Left lung (tissue), 14 donors: ENCODE measurements at places on chromosomes 6 and 20. TPM values are rescaled to one million over a fixed set of nuclear protein-coding genes. Genes with fewer than 3 reads are reported as not detected.
A peak's percentile ranks its signal among the peaks of the same experiment; 100 is the strongest.

The CAPN11 gene
- polyA plus RNA-seq, result 0.28 TPM

The C20orf202 gene
- polyA plus RNA-seq, result 1.6 TPM

The ADGB gene
- 3.8 TPM for polyA plus RNA-seq

DNA sequence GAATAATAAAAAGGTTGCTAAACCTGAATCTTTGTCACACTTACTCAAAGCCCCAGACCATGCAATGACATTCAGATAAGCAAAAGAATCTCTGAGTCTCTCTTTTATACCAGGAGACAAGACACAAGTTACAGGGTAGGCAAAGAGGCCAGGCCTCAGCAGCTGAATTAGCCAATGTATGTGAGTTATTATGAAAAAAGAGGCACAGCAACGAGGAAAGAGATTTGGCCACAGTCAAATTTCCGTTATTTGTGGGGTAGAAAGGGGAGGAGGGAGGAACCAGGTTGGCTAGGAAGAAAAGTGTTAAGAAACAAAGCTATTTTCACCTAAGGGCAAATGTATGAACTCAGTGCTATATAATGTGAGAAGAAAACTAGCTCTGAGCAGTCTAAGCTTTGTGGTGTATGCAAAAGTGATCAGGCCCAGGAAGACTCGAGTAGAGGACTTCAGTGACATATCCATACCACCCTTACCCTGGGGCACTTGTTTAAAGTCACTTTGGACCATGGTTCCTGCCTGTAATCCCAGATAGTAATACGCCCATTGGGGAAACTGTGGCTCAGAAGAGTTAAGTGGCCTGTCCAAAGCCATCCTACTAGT is 19.1 kb downstream of the IPCEF1 start:
- H3K4me3 ChIP-seq, result no peak overlapping the region
- H3K36me3 ChIP-seq, result no peaks in the 10 kb centered on the region
- no peak for DNase-seq
- H3K27ac ChIP-seq, result peak overlapping the region; percentile 55
- no peaks in the 10 kb centered on the region for H3K27me3 ChIP-seq

GRCh38 chr6:44504301-44504791 is 116.8 kb downstream of the CDC5L start:
- no peaks in the 10 kb centered on the region for H3K4me1 ChIP-seq
- no peaks in the 10 kb centered on the region for H3K36me3 ChIP-seq
- H3K4me3 ChIP-seq, result no peak overlapping the region
- DNase-seq, result no peak
- no peaks in the 10 kb centered on the region for H3K27me3 ChIP-seq

DNA sequence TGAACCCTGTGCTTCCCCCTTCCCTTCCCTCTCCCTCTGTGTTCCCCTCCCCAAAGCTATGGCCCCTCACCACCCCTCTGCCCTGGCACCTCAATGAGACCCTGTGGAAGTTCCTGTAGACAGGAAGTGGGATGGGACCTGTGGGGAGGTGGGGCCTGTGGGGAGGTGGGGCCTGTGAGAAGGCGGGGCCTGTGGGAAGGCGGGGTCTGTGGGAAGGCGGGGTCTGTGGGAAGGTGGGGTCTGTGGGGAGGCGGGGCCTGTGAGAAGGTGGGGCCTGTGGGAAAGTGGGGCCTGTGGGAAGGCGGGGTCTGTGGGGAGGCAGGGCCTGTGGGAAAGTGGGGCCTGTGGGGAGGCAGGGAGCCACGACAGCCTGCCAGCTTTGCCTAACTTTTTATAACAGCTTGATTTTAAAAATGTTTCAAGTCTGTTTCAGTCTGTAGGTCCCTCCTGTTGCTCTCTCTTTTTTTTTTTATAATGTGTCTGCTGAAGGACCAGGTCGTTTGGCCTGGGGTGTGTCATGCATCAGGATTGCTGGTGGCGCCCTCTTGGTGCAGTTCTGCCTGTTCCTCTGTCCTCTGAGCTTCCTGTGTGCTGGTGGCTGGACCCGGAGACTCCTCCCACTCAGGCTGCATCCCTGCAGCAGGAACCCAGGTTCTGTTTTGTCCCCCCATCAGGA is 70.5 kb upstream of the SLCO4A1 start:
- no peaks in the 10 kb centered on the region for H3K4me1 ChIP-seq
- no peak for DNase-seq
- H3K36me3 ChIP-seq, result no peaks in the 10 kb centered on the region
- no peak overlapping the region for H3K4me3 ChIP-seq
- no peak overlapping the region for H3K27ac ChIP-seq
- peaks cover 81% of the 10 kb centered on the region for H3K27me3 ChIP-seq

The EDEM2 gene
- 17.6 TPM for polyA plus RNA-seq

GRCh38 chr20:3864518-3864917 is 17.9 kb downstream of the MAVS start:
- no peaks in the 10 kb centered on the region for H3K27me3 ChIP-seq
- no peak overlapping the region for H3K4me3 ChIP-seq
- H3K27ac ChIP-seq, result no peak overlapping the region
- no peaks in the 10 kb centered on the region for H3K4me1 ChIP-seq

The CCR6 gene
- not detected for polyA plus RNA-seq

DNA sequence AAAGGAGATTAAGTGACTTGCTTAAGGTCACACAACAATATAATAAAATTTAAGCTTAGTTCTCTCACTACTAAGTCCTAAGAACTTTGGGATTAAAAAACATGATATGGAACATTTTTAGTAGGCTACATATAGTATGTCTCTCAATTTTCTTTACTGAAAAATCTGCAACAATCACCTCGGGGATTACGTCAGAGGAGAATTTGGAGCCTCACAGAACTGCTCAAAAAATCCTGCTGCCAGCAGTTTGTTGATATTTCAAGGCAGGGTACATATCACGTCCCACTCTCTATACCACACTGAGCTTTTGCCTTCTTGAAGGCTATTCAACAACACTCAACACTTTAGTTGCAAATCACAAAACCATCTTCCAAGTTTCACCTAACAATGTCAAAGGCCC is 561.6 kb upstream of the BTBD3 start:
- H3K36me3 ChIP-seq, result no peaks in the 10 kb centered on the region
- H3K4me3 ChIP-seq, result no peak overlapping the region
- H3K27me3 ChIP-seq, result no peaks in the 10 kb centered on the region
- no peak overlapping the region for H3K27ac ChIP-seq
- DNase-seq, result no peak

The SYNDIG1 gene
- polyA plus RNA-seq, result 5.1 TPM

The DEFB125 gene
- polyA plus RNA-seq, result not detected

The ERVFRD-1 gene
- polyA plus RNA-seq, result 0.18 TPM

GRCh38 chr6:26183581-26184366 is 96.5 kb downstream of the HFE start:
- peaks cover 29% of the 10 kb centered on the region for H3K27me3 ChIP-seq
- H3K4me1 ChIP-seq, result peaks cover 11% of the 10 kb centered on the region
- DNase-seq, result peak; percentile 90
- peak overlapping the region; percentile 75 for H3K27ac ChIP-seq
- peak overlapping the region; percentile 21 for H3K4me3 ChIP-seq
- H3K36me3 ChIP-seq, result no peaks in the 10 kb centered on the region

The AGPAT4 gene
- 16.5 TPM for polyA plus RNA-seq

DNA sequence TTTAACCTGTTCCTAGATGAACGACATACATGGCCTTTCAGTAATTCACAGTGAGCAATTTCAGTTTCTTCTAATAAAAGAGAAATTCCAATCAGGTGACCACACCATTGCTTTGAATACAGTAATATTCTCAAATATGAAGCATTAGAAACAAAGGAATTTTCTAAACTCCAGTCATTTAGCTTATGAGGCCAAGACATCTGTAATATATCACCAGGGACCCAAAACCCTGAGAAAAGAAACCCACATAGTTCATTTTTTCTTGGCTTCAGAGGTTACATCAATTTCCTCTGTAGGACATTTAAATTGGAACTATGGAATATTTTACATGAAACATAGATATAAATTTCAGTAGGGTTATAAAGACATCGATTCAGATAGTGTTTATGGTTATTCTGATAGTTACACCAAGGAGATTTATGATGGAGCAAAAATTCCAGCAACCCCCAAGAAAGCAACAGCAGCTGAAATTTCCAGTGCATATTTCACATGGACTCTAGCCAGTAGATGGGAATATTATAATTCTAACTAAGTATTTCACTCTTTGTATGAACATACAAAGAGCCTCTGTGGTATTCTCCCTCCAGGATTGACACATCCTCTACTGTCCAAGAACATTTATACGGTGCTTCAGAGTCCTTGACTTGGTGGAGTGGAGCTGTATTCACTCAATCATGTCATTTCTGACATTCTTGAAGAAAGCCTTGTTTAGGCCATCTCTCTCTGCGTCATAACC is 82.9 kb downstream of the ADGRG6 start:
- no peak overlapping the region for H3K27ac ChIP-seq
- no peak overlapping the region for H3K4me3 ChIP-seq
- H3K4me1 ChIP-seq, result no peaks in the 10 kb centered on the region
- no peaks in the 10 kb centered on the region for H3K27me3 ChIP-seq

- DNase-seq, result no peak
- no peaks in the 10 kb centered on the region for H3K27me3 ChIP-seq
- no peak overlapping the region for H3K27ac ChIP-seq
- H3K36me3 ChIP-seq, result peaks cover 4% of the 10 kb centered on the region
These were observed 70.2 kb upstream of the SLC22A1 start for GRCh38 chr6:160051390-160051789.

The GABRR1 gene
- not detected for polyA plus RNA-seq

The CD83 gene
- polyA plus RNA-seq, result 21.8 TPM

- no peak overlapping the region for H3K4me3 ChIP-seq
- H3K27ac ChIP-seq, result no peak overlapping the region
- peaks cover 10% of the 10 kb centered on the region for H3K4me1 ChIP-seq
- no peaks in the 10 kb centered on the region for H3K36me3 ChIP-seq
- no peak for DNase-seq
- H3K27me3 ChIP-seq, result no peaks in the 10 kb centered on the region
These were observed 32.6 kb downstream of the MAN1A1 start for GRCh38 chr6:119317007-119317406.

GRCh38 chr20:48823960-48824498 is 3.8 kb downstream of the PREX1 start:
- peak overlapping the region; percentile 78 for H3K4me3 ChIP-seq
- H3K36me3 ChIP-seq, result no peaks in the 10 kb centered on the region
- no peak for DNase-seq
- H3K27ac ChIP-seq, result peak overlapping the region; percentile 97
- H3K4me1 ChIP-seq, result peaks cover 81% of the 10 kb centered on the region
- H3K27me3 ChIP-seq, result peaks cover 8% of the 10 kb centered on the region

The GPR6 gene
- polyA plus RNA-seq, result not detected

DNA sequence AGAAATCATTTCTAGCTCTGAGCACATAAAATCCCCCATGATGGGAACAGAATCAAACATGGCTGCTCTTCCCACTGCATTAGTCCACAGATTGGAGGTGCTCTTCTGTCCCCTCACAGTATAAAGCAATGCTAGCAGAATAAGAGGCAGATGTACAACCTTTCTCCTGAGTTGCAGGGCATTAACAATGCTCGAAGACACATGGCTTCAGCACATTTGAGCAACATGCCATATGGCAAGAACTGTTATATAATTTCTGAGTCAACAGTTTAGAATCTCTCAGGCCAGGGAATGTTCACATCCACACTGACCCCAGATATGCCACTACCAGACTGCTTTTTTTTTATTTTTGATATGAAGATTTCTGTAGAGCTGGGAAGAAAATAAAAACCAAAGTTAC is 119.6 kb downstream of the KIF13A start:
- no peak overlapping the region for H3K27ac ChIP-seq
- DNase-seq, result no peak
- H3K27me3 ChIP-seq, result no peaks in the 10 kb centered on the region

DNA sequence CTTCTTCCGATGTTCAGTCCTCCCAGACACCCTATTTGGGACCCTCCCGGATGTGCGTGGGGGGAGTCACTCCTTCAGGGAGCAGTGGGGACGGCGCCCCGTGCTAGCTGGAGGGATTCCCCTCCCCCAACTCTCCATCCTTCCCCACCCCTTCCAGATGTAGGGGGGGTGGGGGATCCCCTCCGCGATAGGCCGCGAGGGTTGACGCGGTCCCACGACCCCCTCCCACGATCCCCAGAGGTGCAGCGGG is 548 bp downstream of the GNL1 start:
- no peaks in the 10 kb centered on the region for H3K27me3 ChIP-seq
- H3K36me3 ChIP-seq, result peaks cover 32% of the 10 kb centered on the region
- H3K27ac ChIP-seq, result peak overlapping the region; percentile 98
- H3K4me1 ChIP-seq, result peaks cover 30% of the 10 kb centered on the region
- peak overlapping the region; percentile 100 for H3K4me3 ChIP-seq
